ENCODE measurements at places on chromosomes 7 and 10. TPM values are rescaled to one million over a fixed set of nuclear protein-coding genes. Genes with fewer than 3 reads are reported as not detected.

Gene LEP
- total RNA-seq, result not detected

Gene ARL5B
- total RNA-seq, result 16.3 TPM

Gene MRLN
- total RNA-seq, result not detected

Gene NXPH1
- not detected for total RNA-seq

DNA sequence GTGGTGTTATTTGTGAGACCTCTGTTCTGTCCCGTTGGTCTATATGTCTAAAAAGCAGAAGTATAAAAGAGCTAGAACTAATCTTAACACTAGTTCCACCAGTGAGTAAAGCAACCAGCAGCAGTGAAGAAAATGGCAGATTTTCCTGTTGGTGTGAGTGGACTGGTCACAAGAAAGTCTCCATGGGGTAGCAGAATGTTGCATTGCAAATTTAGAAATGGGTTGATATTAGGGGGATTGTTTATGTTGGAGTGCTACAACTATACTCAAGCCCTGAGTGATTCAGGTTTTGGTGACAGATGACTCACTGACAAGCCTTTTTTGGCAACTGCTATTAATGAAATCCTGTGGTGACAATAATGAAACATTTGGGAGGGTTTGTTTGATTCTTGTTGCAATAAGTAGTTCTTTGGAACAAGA, 5.6 kb downstream of the AVL9 start:
- no peaks in the 10 kb centered on the region for H3K27me3 ChIP-seq
- peaks cover 63% of the 10 kb centered on the region for H3K4me1 ChIP-seq
- DNase-seq, result no peak
- H3K27ac ChIP-seq, result peak overlapping the region; percentile 26
- peaks cover 10% of the 10 kb centered on the region for H3K36me3 ChIP-seq

DNA sequence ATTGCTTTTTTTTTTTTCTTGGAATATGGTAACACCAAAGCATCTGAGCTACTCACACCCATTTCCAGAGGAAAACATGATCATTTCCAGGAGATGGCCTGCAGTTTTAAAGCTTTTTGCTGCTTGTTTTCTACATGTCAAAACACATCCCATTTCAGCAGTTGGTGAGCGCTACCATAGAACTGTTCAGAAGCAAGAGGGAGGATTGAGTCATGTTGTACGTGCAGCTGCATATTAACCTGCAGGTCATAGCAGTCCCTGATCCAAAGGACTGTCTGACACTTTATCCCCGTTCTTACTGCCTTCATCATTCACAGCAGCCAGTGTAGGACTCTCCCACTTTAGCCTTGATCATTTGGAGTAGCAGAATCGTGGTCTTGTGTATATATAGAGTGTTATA, 124.6 kb downstream of the AUTS2 start:
- no peak for DNase-seq
- H3K27ac ChIP-seq, result no peak overlapping the region
- H3K4me1 ChIP-seq, result no peaks in the 10 kb centered on the region
- no peaks in the 10 kb centered on the region for H3K27me3 ChIP-seq
- no peaks in the 10 kb centered on the region for H3K36me3 ChIP-seq

DNA sequence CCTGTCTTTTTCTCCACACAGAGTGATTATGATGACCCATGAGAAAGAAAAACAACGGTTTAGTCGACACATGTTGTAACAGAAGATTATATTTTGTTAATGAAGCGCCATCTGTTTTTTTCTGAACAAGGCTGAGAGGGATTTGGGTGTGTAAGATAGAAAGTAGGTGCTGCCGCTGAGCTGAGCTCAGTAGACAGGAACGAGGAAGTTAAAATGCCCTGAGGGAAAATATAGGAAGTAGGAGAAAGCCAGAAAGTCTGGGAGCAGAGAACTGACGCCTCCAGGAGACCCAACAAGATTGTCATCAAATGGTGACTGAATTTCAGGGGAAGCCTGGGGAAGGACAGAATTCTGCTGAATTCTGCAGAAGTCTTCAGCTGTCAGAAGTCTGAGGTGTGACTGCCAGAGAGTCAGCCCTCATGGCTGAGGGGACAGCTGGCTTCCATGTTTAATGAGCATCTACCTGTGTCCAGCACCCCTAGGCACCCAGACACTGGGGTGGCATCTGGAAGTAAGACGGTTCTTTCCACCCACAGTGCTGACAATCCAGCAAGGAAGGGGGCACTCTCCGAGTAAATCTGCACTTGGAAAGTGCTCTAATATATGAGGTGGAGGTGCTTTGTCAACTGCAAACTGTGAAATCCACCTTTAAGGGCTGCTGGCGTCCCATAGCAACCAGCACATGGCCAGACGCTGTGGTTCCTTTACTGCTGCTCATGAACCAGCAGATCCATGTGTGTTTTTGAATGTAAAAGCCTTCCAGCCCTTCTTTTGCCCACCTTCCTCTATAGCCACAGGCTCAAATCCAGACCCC, 12.5 kb upstream of the TSPAN15 start:
- H3K27me3 ChIP-seq, result peaks cover 4% of the 10 kb centered on the region
- no peaks in the 10 kb centered on the region for H3K4me1 ChIP-seq
- no peak overlapping the region for H3K4me3 ChIP-seq

- H3K4me3 ChIP-seq, result no peak overlapping the region
- no peak for DNase-seq
- H3K27ac ChIP-seq, result no peak overlapping the region
- H3K36me3 ChIP-seq, result peaks cover 70% of the 10 kb centered on the region
Measured at GRCh38 chr10:13637894-13638293, 51.1 kb downstream of the PRPF18 start.

- peaks cover 27% of the 10 kb centered on the region for H3K27me3 ChIP-seq
- peak overlapping the region; percentile 64 for H3K4me3 ChIP-seq
- no peaks in the 10 kb centered on the region for H3K36me3 ChIP-seq
Measured at GRCh38 chr10:86389441-86390193, 23.0 kb upstream of the GRID1 start.

- peaks cover under 1% of the 10 kb centered on the region for H3K27me3 ChIP-seq
- H3K4me1 ChIP-seq, result no peaks in the 10 kb centered on the region
- H3K4me3 ChIP-seq, result no peak overlapping the region
- no peaks in the 10 kb centered on the region for H3K36me3 ChIP-seq
- H3K27ac ChIP-seq, result no peak overlapping the region
Measured at GRCh38 chr10:94632954-94633353, 50.6 kb upstream of the CYP2C18 start.

GRCh38 chr10:104630731-104631130, 10.4 kb upstream of the SORCS3 start:
- no peak overlapping the region for H3K27ac ChIP-seq
- no peak overlapping the region for H3K4me3 ChIP-seq
- H3K27me3 ChIP-seq, result peaks cover 22% of the 10 kb centered on the region
- no peaks in the 10 kb centered on the region for H3K36me3 ChIP-seq
- no peak for DNase-seq
- H3K4me1 ChIP-seq, result no peaks in the 10 kb centered on the region

DNA sequence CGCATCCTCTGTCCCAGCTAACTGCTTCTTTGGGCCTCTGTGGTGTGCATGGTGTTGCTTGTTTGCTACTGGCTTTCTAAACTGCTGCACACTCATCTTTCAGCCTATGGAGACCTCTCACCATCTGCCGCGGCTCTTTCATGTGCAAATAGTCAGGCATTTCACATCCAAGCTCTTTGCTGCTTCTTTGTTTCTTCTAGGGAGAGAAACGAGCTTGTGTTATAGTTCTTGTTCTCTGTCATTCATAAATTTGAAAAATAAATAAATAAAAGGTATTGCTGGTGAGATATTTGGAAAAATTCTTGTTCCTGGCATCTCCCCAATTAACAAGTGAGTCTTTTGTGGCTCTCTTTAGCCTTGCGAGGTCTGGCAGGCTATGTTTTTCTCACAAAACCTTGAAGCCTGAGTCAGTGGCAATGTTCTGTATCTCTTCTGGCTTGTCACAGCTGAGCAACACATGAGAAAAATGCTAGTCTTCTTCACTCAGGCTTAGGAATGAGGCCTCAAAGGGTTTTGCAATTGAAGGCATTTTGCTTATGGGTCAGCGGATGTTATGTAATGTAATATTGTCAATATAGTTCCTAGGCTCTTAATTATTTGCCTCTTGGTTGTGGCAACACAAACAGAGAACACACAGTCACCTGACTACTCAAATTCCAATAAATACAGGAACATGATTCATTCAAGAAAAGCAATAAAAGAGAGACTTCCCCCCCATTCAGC, 274.0 kb downstream of the FRMD4A start:
- H3K27ac ChIP-seq, result no peak overlapping the region
- peaks cover 3% of the 10 kb centered on the region for H3K27me3 ChIP-seq
- no peak overlapping the region for H3K4me3 ChIP-seq
- H3K4me1 ChIP-seq, result no peaks in the 10 kb centered on the region
- H3K36me3 ChIP-seq, result no peaks in the 10 kb centered on the region

DNA sequence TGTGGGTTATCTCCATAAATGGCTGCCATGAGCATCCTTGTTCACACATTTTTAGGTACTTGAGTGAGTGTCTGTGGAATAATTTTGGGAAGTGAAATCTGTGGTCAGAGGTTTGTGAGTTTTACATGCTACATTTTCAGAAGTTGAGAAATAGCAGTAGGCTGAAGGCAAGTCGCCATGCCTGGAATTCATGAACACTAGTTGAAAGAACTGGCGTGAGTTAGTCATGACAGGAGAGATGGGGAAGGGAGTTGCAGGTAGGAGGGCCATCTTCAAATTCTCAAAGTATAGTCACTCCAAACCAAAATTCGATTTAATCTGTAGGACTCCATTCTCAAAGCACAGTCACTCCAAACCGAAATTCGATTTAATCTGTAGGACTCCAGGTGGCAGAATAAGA, 89.6 kb downstream of the EGFR start:
- H3K27ac ChIP-seq, result no peak overlapping the region
- no peak for DNase-seq
- no peaks in the 10 kb centered on the region for H3K36me3 ChIP-seq
- no peak overlapping the region for H3K4me3 ChIP-seq
- peaks cover 3% of the 10 kb centered on the region for H3K4me1 ChIP-seq

DNA sequence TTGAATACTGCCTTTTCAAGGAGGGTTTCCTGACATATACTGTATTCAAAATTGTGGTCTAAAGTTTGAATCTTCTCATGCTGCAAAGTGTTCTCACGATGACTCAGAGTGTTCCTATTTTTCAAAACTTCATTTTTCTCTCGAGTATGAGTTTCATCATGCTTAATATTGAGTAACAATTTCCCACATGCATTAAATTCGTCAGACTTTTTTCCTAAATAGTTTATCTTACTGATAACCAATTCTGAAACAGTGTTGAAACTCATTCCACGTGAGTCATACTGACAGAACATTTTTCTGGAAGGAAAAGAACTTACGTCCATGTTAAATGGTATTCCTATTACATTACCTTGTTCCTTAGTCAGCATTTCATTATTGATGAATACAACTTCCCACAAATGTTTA, 44.1 kb downstream of the ZNF33B start:
- no peaks in the 10 kb centered on the region for H3K4me1 ChIP-seq
- peaks cover 86% of the 10 kb centered on the region for H3K36me3 ChIP-seq
- no peak overlapping the region for H3K27ac ChIP-seq

GRCh38 chr10:21352886-21353285, 172.6 kb downstream of the SKIDA1 start:
- H3K4me3 ChIP-seq, result no peak overlapping the region
- H3K4me1 ChIP-seq, result no peaks in the 10 kb centered on the region

- H3K27ac ChIP-seq, result no peak overlapping the region
- no peak overlapping the region for H3K4me3 ChIP-seq
- peaks cover 2% of the 10 kb centered on the region for H3K36me3 ChIP-seq
Measured at GRCh38 chr10:31686599-31686998, 242.0 kb downstream of the ARHGAP12 start.

GRCh38 chr7:70237256-70237655, 639.0 kb downstream of the AUTS2 start:
- no peaks in the 10 kb centered on the region for H3K27me3 ChIP-seq
- H3K36me3 ChIP-seq, result no peaks in the 10 kb centered on the region

DNA sequence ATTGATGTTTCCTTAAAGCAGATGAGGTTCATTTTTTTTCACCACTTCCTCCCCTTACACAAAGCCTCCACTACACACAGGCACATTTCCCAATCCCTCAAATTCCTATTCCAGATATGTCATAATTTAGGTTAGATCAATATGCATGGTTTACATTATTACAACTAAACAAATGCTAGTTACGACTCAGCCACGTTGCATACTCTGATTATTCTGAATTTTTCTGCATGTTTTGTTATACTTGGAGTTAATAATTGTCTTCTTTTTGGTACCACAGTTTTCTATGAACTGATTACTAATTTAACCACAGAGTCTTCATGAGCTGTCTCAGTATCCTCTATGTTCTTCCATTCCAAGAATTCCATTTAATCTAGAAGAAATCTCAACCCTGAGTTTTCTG, 4.4 kb upstream of the BICC1 start:
- peaks cover 4% of the 10 kb centered on the region for H3K4me1 ChIP-seq
- H3K27me3 ChIP-seq, result peaks cover 15% of the 10 kb centered on the region
- H3K36me3 ChIP-seq, result no peaks in the 10 kb centered on the region
- H3K4me3 ChIP-seq, result no peak overlapping the region
- no peak overlapping the region for H3K27ac ChIP-seq

DNA sequence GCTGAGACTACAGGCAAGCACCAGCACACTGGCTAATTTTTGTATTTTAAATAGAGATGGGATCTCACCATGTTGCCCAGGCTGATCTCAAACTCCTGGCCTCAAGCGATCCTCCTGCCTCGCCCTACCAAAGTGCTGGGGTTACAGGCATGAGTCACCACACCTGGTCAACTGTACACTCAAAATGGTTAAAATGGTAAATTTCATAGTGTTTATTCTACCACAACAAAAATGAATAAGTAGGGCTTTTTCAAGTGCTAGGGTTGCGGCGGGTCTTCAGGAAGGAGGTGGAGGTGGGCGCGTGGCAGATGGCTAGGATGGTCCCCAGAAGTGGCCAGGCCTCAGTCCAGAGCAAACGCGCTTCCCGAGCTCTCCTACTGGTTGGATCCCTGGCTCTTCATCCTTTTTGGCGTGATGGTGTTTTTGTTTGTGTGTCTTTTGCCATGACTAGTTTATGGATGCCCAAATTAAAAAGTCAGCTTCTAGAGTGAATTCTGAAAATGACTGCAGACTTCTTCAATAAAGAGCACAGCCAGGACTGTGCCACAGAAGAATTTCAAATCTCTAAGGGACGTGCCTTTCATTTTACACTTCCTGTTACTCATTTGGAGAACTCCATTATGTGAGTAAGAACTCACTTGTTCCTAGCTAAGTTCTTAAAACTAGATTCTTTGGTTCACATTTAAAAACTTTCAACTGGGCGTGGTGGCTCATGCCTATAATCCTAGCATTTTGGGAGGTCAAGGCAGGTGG, 73.9 kb downstream of the TMEM130 start:
- H3K4me3 ChIP-seq, result no peak overlapping the region
- DNase-seq, result no peak
- H3K27me3 ChIP-seq, result peaks cover 3% of the 10 kb centered on the region
- no peaks in the 10 kb centered on the region for H3K36me3 ChIP-seq

DNA sequence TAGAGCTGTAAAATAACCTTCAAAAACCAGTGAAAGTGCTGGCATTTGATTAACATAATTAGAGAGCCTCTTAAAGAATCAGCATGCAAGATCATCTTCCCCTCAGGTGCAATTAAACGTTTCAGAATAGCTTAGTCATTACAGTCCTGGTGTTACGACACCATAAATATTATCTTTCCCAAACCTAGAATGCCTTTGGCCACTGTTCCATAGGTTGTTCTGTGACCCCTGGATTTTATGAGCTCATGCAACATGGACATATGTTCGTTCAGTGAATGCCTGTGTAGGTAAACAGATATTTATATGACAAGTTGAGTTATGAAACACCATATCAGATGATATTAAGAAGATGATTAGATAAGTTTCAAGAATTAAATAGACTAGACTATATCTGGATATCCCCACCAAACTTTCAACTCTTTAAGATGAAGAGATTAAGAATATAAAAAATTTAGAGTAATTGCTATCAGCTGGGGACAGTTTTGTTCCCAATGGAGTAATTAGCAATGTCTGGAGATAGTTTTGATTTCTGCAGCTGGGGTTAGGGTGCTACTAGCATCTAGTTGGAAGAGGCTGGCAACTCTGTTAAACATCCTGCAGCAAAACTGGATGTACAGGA, 263.5 kb upstream of the DKK1 start:
- no peaks in the 10 kb centered on the region for H3K4me1 ChIP-seq
- no peaks in the 10 kb centered on the region for H3K36me3 ChIP-seq
- H3K27me3 ChIP-seq, result no peaks in the 10 kb centered on the region
- H3K4me3 ChIP-seq, result no peak overlapping the region
- no peak for DNase-seq
- no peak overlapping the region for H3K27ac ChIP-seq

Measured in activated CD4-positive, alpha-beta memory T cell treated with anti-CD3 and anti-CD28 coated beads for 36 hours (primary cell).